ENCODE measurements at places on chromosomes 4 and X.

DNA sequence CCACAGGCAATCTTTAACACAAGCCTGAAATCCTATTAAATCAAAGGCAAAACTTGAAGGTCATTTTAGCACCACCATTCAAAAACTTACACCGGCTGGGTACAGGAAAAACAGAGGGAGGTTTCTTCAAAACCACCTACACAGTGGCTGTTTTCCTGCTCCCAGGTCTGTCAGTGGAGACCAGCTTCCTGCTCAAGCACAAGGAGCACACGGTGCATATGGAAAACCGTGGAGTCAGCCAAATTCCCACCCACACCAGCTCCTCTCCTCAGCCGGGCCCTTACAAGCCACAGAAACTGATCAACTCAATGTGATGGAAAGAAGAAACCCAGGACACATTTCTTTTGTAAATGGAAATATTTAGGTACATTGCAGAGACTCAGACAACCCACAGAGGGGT lies 14.3 kb upstream of the FAM241A start:
- DNase-seq: no peak

GRCh38 chrX:73977542-73978169 lies 326.3 kb upstream of the ZCCHC13 start:
- DNase-seq: no peak

GRCh38 chr4:8192748-8193738 lies 6.0 kb upstream of the SH3TC1 start:
- peak; percentile 45 for DNase-seq

- DNase-seq: no peak
Observed at GRCh38 chrX:23344238-23344903, 9.7 kb downstream of the PTCHD1 start.

DNA sequence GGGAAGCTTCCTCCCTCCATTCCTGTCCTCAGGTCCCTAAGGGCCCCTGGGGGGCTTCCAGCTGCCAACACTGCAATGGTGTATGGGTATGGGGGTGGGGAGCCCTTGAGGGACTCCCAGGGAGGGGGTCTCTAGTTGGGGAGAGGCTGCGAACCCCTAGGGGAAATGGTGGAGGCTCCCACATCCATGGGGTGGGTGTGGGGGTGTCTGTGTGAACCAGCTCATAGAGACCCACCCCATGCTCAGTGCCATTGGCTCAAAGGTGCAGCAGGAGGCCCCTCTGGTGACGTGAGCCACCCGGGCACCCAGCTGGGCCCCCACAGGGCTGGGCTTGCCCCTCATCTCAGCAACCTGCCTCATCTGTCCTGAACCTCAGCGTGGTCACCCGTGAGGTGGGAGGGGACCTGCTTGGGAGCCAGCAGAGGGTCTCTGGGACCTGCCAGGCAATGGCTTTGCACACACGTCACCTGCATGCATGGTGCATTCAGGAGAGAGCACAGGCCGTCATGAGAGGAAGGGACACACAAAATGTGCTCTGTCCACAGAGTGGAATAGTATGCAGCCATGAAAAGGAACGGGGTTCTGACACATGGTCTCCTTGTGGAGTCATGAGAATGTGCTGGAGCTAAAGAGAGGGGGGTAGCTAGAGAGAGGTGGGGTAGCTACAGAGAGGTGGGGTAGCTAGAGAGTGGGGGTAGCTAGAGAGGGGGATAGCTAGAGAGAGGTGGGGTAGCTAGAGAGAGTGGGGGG lies 22.7 kb upstream of the PLCXD1 start:
- DNase-seq: no peak

DNA sequence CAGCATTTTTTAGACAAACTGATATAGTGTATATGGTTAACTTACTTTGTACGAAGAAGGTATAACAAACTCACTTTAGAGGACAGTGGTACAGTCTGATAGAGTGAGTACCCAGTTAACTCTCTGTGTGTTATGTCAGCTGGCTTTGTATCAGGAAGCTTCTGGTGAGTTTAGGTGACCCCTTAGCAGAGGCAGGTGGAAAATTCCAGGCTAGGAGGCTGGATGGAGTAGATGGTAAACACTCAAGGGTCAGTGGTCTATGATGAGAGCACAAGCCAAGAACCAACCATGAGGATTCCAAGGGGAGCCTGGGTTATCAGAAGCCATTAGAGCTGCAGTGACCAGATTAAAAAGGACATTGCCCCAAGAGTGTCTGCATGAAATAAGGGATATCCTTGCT lies 227.3 kb upstream of the CENPE start:
- DNase-seq: no peak

GRCh38 chrX:118764122-118764521 lies 36.7 kb downstream of the IL13RA1 start:
- DNase-seq: no peak

- peak; percentile 67 for DNase-seq
Observed at GRCh38 chr4:12633053-12633651, 851.0 kb downstream of the RAB28 start.
